ENCODE measurements at places on chromosomes 5 and 9.

DNA sequence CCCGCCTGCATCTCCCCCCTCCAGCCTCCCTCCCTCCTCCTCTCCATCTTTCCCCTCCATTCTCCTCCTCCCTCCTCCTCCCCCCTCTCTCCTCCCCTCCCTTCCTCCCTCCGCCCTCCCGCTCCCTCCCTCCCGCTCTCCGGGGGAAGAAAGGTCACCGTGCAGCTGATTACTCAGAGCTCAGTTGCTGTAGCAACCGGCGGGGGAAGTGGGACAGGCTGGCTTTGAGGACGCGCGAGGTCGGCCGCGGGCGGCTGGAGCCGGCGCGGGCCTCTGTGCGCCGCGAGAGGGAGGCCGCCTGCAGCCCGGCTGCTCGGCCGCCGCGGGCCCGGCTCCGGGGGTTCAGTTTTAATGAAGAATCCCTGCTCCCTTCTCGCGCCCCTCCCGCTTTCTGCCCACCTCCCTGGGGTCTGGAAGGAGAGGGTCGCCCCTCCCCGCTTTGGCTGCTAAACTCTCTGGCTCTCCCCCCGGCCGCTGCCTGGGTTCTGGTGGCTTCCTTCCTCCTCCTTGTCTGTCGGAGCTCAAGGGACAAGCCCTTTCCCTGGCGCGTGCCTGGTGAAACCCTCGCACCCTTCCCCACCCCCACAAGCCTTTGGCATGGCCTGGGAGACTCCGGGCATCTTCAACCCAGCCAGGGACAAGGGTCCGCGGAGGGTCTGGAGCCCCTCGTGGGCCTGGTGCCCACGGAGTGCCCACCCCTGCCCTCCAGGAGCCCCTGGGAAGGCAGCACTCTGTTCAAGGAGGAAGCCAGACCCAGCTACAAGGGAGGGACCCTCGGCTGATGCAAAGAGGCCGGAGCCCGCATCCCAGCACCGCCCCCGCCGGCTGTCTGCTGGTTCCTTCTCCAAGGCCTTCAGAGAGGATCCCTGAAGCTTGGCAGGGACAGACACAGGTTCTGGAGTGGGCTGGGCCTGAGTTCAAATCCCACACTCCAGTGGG, 160.3 kb downstream of the C9orf50 start:
- DNase-seq: peak; percentile 98

DNA sequence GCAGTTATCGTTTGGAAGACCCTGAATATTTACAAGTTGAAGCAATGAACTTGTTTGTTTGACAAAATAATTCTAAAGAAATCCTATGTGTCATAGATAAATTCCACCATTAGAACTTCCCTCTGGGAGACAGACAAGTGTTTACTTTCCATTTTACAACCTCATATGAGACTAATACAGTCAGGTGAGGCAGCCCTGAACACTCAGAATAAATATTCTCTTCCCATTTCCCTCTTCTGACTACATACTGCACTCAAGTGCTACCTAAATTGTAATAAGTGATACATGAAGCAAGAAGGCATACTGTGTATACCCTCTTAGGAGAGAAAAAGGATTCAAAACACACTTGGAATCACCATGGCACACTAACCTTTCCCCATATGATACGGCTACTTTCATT, 6.8 kb downstream of the RASEF start:
- no peak for DNase-seq

DNA sequence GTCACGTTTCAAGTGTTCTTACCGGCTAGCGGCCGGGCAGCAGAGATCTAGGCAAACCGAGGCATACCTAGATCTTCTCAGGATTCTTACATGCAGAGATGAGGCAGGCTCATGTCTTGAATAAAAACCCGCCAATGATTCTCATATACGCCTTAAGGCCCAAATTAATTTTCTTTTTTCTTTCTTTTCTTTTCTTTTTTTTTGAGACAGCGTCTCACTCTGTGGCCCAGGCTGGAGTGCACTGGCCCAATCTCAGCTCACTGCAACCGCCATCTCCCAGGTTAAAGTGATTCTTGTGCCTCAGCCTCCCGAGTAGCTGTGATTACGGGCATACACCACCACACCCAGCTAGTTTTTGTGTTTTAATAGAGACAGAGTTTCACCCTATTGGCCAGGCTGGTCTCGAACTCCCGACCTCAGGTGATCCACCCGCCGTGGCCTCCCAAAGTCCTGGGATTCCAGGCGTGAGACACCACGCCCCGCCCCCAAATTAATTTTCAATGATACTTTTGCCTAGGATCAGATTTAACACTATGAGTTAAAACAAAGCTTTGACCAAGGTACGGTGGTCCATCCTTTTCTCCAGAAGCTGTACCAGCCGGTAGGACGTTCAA, 1.5 kb downstream of the C9orf40 start:
- DNase-seq: no peak

DNA sequence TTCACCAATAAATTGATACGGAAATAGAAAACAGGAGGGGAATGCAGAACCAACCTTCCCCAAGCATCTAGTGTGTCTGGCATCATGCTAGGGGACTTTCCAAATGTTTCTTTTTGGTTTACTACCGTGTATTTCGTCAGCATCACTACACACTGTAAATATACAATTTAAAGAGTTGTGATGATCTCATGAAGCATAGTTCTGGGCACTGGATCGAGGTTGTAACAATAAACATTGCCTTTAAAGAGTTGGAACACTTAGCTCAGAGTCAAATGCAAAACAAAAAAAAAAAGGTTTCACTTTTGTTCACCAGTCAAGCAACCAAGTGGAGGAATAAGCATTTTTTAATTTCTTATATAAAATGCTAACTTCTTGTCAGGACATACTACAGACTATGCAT, 2.9 kb upstream of the SCAI start:
- peak; percentile 97 for DNase-seq

DNA sequence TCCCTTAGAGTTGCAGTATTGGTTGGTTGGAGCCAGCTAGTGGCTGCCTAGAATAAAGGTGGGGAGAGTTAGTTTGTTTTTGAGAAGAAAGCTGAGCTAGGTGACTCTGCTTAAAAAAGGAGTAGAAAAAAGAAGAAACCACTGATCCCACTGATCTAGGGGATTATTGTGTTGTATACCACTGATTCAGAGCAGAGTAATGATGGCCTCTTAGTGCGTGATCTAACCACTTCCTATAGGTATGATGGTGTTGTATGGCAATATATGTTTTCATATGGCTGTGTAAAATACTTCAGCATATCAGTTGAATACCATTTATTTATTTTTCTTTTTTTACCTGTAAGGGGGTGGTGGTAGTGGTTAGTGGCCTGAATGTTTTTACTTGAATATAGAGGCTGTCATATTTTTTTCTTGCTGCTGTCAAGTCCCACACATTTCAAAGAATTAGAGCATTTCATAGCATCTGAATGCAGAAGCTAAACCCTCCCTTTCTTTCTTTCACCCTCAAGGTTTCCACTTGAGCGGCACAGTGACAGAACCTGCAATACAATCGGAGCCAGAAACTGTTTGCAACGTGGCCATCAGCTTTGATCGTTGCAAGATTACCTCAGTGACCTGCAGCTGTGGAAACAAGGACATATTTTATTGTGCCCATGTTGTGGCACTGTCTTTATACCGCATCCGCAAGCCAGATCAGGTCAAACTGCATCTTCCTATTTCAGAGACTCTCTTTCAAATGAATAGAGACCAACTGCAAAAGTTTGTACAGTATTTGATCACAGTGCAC, 140.3 kb downstream of the ZSWIM6 start:
- no peak for DNase-seq

GRCh38 chr9:123642291-123643278, 286.6 kb downstream of the CRB2 start:
- DNase-seq: peak; percentile 18

DNA sequence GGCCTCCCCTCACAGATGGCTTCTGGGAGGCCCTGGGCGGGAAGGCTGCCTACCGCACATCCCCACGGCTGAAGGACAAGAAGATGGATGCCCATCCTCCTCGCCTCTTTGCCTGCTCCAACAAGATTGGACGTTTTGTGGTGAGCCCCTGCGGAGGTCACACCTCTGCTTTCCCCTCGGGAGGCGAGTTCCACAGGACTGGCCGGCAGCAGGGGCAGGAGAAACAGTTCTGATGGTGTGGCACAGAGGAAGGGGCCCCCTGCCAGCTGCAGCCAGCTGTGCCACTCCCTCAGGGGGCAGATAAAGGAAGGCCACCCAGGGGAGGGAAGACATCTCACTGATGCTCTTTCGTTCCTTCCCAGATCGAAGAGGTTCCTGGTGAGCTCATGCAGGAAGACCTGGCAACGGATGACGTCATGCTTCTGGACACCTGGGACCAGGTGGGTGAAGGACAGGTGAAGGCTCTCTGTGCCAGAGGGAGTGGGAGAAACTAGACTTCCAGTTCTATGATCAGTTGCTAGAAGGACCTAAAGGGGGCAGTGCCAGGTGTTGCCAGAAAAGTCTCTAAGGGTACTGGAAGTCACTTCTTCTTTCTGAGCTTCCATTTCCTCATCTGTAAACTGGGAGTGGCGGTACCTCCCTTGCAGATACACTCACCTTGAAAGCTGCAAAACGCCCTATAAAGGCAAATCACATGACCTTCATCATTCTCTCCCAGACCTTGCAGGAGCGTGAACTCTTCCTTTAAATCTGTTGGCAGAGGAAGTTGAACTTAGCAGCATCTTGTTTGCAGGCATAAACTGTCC, 41.0 kb downstream of the STOM start:
- DNase-seq: no peak

DNA sequence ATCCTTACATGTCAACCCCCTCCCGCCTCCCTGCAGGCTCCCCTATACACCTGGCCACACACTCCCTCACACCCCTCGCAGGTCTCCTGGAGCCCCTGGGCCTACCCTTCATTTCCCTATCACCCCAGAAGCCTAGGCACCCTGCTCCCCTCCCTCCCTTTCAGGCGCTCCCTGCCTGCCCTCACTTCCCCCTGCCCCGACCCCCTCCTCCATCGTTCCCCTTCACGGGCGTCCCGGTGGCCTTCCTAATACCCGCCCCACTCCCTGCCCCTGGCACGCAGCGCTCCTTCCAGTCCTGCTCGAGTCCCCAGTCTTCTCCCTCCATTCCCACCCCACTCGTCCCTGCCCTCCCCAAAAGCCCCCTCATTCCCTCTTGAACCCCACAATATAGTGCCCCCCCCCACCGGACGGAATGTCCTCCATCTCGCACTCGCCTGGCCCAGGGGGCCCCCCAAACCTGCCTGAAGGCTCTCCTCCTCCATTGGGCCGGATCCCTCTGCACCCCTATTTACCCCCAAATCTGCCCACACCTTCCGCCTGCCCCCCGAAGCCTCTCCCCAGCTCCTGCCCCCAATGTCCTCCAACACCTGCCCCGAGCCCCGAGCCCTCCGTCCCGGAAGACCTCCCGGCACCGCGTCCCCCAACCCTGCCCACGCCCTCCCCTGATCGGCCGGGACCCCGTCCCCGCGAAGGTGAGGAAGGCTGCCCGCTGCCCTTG, 746 bp downstream of the STRBP start:
- no peak for DNase-seq

- DNase-seq: no peak
Measured at GRCh38 chr9:103574056-103574455, 520.1 kb upstream of the SMC2 start.

DNA sequence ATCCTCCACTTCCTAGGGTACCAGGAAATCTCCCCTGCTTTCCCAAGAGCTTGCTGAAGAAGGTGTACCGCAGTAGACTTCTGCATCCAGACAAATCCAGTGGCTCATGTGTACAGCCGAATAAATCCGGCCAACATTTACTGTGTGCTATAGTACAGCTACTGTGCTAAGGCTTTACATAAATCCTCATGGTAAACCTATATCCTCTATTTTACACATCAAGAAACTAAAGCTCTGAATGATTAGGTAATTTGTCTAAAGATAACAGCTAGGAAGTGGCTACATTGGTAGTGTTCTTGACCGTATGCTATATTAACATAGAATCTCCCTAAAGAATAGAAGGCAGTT, 511 bp upstream of the WDR41 start:
- no peak for DNase-seq

- DNase-seq: peak; percentile 89
Measured at GRCh38 chr5:145975361-145976066, 39.1 kb downstream of the SH3RF2 start.

DNA sequence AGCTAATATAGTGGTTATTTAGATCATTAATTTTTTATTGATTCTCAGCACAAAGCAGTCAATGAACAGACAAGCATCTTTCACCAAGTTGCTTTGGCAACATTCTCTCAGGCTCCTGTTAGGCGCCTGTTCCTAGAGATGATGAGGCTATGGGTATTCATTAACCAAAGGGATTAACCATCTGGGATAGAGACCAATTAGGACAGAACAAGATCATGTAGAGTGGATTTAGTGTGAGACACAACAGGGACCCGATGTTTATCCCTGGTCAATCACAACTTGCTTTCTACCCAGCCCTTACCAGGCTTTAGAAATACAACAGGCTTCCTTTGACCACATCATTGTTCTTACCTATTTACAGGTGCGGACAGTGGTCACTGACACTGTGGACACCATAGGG, 82.2 kb downstream of the PJA2 start:
- DNase-seq: no peak

DNA sequence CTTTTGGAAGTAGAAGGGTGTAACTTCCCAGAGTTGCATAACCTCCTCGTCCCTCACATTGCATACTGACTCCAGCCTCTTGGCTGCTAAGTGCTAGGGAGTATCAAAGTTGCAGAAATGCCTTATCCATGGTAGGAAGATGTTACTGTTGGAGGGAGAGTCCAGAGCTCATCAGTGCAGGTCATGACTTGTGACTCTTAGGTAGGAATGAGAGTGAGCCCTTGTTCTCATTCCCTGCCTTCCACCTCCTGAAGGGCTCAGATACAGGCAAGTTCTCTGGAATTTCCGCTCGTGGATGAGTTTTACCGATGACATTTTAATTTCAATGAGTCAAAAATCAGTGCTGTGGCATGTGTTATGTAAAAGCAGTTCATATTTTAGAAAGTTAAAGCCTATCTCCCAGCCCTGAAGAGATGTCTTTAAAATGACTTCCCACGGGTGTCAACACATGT, 17.0 kb downstream of the IRX1 start:
- no peak for DNase-seq

DNA sequence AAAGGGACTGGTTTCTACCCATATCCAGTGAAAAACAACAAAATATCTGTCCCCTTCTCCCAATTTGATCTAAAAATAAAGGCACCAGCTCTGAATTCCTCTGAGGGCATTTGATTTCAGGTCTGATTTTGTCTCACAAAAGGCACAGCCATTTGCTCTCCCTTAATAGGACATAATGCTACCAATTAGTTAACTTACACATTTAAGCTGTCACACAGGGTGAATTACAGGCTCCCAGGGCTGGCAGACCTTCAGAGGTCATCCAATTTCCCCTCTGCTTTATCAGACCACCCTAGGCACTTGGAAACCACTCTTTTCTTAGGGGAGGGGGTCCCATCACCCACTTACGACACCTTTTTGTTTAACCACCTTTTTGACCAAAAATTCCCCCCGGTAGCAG, 319.9 kb downstream of the SPOCK1 start:
- no peak for DNase-seq

Measured in IMR-90 (cell line).